ENCODE measurements at places on chromosomes 5 and 9.

GRCh38 chr5:169029037-169029436, 271.9 kb downstream of the SLIT3 start:
- no peak for DNase-seq

- no peak for DNase-seq
Observed at GRCh38 chr5:176469296-176469695, 21.1 kb downstream of the FAF2 start.

DNA sequence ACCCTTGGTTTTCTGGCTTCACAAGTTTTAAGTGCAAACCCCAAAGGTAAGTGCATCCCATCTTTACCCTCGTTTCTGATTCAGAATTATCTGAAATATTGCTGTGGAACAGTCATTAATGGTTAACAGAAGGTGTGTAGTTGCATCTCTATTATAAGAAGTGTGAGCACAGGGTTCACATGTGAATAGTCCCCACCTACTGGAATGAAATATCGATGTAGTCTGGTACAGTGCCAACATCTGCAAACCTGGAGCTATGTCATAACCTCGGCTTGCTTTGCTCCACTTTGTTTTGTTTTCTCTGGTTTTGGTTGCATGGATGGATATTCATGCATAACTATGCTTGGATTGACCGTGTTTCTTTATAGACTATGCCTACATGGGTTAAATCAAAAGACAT, 12.6 kb downstream of the HTR4 start:
- DNase-seq: no peak

DNA sequence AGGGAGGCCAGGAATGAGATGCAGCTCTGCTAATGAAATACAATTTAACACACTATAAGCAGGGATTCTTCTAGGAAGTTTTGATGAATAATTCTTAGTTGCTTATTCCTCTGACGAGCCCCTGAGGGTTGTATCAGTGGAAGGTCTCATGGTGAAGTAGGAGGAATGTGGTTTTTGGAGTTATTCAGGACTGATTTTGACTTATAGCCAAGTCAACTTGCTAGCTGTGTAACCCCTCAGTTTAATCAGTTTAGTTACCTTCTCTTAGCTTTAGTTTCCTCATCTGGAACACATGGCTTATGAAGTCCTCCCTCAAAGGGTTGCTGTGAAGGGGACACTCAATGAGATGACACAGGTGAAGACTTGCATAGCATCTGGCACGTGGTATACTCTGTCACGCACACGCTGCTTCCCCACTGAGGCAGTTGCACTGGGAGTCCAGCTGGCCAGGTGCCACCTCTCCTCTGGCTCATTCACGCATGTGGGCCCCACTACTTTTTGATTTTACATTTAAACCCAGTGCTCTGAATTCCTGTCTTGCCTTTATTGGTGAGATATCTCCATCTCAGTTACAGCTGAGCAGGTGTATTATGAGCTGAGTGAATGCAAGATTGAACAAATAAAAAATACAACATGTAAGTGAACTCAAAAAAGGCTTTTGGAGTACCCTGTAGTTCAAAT, 415.0 kb downstream of the ARHGEF28 start:
- DNase-seq: no peak

DNA sequence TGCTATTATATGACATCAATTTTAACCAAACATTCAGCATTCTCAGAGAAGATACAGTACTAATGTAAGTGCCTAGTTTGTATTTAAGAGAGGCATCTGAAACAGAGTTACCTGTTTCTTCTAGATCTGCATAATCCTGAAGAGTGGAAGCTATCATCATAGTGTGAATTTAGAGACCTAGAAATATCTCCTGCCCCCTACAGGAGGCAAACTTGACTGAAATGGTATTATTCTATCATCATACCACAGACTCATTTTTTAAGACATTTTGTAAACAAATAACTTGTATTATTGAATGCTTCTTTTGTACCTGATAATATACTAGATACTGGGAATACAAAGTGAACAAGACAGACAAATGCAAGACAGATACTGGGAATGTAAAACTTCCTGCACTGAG, 216.8 kb upstream of the RPS23 start:
- DNase-seq: no peak

- no peak for DNase-seq
Observed at GRCh38 chr9:137458194-137459151, 661 bp downstream of the NSMF start.

GRCh38 chr5:2441495-2442180, 309.8 kb downstream of the IRX2 start:
- DNase-seq: no peak

DNA sequence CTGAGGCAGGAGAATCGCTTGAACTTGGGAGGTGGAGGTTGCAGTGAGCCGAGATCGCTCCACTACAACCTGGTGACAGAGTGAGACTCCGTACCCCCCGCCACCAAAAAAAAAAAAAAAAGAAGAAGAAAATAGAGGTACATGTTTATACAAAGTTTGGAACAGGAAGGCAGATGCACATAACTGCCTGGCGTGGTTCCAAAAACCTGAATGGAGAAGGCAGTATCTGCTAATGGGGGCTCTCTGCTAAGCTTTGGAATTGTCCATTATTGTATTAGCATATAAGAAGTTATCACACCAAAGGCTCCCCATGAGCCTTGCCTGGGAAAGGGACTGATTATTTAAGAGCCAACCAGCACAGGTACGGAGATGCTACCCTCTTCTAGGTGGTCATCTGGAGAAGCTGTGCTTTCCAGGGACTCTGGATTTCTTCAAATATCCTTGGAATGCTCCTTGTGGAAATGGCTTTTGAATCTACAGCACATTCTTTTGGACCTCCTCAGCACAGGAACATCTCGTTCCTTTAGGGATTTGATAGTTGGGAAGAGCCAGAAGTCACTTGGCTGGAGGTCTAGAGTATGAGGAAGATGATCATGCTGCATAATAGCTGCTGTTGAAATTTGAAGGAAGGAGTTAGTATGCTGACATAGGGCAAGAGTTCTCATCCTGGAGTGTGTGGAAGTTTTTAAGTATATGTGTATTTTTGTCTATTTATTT, 42.5 kb upstream of the ABCA1 start:
- DNase-seq: no peak

DNA sequence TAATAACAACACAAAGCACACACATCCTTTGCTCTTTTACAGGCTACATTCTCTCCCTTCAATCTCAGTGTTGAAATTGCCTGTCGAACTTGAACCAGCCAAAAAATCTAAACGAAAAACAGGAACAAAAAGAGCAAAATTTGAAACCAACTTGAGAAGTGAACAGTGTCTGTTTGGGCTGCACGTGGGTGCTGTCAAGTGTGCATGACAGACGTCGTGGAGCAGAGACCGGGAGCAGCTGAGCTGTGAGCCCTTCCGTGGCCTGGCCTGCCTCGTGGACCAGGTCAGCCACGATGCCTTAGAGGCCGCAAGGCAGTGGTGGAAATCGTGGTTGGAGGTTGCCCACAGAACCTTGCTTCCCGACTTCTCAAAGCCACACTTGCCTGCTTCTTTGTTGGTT, 34.8 kb upstream of the DENND1A start:
- peak; percentile 35 for DNase-seq

DNA sequence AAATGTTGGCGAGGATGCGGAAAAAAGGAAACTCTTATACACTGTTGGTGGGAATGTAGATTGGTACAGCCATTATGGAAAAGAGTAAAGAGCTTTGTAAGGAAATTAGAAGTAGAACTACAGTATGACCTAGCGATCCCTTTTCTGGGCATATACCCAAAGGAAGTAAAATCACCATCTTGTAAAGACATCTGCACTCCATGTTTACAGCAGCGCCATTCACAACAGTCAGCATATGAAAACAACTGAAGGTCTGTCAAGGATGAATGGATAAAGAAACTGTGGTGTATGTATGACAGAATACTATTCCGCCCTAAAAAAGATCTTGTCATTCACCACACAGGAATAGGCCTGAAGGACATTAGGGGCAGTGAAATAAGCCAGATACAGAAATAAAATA, 27.7 kb upstream of the SLC25A51 start:
- no peak for DNase-seq

GRCh38 chr9:134945509-134946275, 28.0 kb upstream of the FCN1 start:
- no peak for DNase-seq
